ENCODE measurements at places on chromosomes 6 and 20. TPM values are rescaled to one million over a fixed set of nuclear protein-coding genes. Genes with fewer than 3 reads are reported as not detected.

Gene MTHFD1L
- total RNA-seq = 66.8 TPM

Gene CLVS2
- total RNA-seq = not detected

Gene PCED1A
- total RNA-seq = 12.2 TPM

Gene QKI
- total RNA-seq = 140 TPM

Gene ID4
- total RNA-seq = 7.0 TPM

Gene MOXD1
- 28.5 TPM for total RNA-seq

Gene TRIM31
- total RNA-seq = not detected

Gene SEMG1
- total RNA-seq = not detected

Gene MLN
- not detected for total RNA-seq

Gene CALHM6
- total RNA-seq = 0.35 TPM

Gene SEC63
- total RNA-seq = 5.4 TPM

Measured in epithelial cell of proximal tubule (primary cell).